ENCODE measurements at places on chromosomes 5 and 9.

DNA sequence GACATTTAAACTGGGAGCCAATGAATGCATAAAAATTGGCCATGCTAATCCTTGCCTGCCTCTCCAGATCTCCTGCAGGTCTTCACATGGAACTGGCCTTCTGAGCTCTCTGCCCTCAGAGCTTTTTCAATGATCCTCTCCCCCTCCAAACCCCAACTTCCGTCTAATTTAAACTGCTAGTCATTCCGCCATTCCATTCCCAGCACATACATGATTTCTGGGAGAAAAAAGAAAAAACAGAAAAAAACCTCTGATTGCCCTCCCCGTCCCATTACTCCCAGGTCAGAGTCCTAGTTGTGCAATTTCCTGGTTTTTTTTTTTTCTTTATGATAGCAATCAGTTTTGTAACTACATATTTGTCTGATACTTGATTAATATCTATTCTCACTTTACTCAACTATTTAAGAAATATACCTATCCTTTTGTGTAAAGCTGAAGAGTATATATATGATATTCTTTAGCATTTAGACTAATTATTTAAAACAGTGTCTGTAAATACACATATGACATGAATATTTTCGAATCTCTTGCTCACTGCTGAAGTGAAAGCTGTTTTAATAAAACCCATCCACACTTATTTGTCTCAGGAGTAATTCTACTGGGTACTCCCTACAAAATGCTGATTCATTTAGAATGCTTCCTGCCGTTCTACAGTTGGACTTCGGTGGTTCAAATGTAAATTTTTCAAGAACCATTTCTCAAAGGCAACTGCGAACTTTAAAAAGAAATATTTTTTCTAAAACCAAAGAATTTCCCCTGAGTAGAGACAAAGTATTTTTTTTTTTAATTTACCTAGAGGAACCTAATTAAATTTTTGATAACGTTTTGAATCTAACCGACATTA, 1.6 kb downstream of the HINT1 start:
- DNase-seq: no peak

- no peak for DNase-seq
These were observed 210.6 kb upstream of the ZNF608 start for GRCh38 chr5:124957063-124957462.

DNA sequence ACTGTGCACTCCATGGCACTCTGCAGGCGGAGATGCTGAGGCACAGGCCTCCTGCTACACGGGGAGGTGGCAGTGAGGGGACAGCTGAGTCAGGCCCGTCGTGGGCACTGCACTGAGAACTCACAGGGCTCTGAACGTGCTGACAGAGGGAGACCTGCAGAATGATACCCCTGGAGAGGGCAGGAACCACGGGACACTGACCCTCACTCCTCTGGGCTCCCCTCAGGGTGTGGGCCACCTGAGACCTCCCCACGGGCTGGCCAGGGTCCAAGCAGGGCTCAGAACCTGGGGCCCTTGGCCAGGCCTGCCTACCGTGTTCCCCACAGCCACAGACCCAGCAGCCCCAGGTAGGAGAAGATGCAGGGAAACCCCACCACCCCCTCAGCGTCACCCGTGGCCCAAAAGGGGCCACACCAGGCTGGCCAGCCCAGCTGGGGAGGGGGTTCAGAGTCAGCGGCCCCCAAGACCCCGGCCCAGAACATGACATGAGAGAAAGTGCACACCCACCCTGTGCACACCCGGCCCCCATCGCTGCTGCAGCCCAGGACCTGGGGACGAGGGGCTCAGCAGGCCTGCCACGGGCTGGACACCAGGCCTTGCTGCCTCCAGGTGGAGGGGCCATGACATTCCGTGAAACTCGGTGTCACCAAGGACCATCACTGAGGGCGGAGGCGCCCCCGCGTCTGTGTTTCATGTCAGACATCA, 30.9 kb downstream of the GLT6D1 start:
- DNase-seq: no peak

DNA sequence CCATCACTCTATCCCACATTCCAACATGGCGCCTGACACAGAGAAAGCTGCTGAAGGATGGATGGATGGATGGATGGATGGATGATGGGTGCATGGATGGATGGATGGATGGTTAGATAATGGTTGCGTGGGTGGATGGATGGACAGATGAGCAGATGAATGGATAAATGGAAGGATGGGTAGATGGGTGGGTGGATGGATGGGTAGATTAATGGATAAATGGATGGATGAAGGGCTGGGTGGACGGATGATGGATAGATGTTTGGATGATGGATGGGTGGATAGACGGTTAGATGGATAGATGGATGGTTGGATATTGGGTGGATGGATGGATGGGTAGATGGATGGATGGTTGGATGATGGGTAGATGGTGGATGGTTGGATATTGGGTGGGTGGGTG, 4.5 kb downstream of the LCN12 start:
- DNase-seq: no peak

DNA sequence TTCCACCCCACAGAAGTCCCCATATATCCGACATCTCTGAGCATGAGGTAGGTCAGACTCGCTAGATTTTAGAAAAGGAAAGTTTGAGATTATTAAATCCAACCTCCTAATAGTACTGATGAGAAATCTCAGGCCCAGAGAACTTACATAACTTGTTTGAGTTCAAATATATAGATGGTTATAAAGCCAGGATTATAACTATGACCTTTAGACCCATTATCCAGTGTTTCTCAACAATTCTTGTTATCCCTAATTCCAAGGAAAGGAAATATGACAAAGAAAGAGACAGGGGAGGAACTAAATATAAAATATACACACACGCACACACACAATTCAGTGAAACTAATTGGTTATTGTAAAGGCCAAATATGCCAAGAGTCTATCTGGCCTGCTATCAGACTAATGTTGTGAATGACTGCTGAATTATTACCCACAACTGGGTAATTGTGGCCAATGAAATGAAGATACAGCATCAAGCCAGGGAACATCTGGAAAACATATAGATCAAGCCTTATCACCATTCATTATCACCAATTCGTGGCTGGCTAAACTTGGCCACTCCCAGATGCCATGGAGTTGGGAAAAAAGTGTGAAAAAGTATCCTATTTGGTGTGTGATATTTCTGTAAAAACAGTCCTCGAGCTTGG, 248.4 kb downstream of the PRELID2 start:
- no peak for DNase-seq

- no peak for DNase-seq
These were observed 12.6 kb downstream of the CFAP77 start for GRCh38 chr9:132422574-132422973.

DNA sequence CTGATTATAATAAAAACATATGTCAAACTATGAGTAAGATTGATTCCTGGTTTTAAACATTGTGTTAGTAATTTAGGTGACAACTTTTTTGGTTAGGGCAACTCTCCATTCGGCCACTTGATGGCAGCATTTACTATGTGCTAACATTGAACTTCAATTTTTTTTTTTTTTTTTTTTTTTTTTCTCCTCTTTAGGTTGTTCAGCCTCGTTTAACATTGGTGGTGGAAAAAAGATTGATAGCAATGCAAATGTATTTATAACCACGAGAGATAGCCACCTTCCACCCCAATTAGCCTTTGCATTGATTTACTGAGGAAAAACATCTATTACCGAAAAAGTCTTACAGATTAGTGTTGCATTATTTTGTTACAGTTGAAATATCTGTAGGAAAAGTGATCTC, 159.1 kb downstream of the CSNK1G3 start:
- no peak for DNase-seq

GRCh38 chr5:66812291-66812690, 216.1 kb downstream of the MAST4 start:
- DNase-seq: no peak

DNA sequence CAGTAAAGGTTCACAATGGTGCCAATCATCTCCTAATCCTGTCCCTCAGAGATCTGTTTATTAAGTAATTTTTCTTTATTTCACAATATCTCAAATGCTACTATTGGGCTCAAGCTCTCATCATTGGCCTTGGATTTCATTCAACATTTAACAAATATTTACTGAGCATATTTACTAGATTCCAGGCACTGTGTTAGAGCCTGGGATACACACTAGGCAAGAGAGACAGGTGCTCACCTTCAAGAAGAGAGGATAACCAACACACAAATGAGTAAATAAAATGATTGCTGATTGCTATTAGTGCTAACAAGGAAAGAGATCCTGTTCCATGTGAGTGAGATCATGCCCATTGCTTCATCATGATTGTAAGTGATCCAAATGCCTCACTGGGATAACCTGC, 27.4 kb downstream of the PPP2R2B start:
- no peak for DNase-seq

- no peak for DNase-seq
These were observed 51.6 kb downstream of the DOCK8 start for GRCh38 chr9:266228-266627.

- no peak for DNase-seq
These were observed 26.3 kb upstream of the CRHBP start for GRCh38 chr5:76926329-76927105.

- DNase-seq: no peak
These were observed 38.9 kb downstream of the AGTPBP1 start for GRCh38 chr9:85702726-85703289.

DNA sequence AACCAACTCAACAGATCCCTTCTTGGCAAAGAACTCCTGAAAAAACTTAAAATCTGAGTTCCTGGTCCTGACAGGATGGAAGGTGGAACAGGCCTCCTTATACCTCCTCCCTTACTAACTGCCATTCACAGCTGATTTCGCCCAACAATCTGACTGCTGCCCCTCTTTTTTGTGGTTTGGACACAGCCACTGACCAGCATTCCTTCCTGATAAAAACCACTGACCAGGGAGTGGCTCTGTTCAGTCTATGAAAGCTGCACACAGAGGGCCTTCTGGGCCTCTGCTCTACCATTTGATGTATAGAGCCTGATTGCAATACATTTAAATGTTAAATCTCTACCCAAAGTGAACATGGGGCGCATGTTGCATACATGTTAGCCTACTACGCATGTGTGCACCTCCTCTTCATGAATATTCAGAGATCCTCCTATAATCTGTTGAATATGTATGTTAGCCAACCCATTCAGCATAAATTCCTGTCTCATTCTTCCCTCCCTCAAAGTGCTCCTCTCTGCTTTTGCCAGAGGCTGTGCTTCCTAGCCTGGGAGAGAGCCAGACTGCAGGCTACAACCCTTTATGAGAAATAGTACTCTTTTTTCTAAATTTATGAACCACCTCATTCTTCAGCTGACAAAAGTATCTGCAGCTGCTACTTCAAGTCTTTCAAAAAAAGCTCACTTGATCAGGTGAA, 93.7 kb upstream of the MRPS30 start:
- no peak for DNase-seq

GRCh38 chr9:546797-547223, 294.7 kb upstream of the DMRT1 start:
- DNase-seq: no peak

DNA sequence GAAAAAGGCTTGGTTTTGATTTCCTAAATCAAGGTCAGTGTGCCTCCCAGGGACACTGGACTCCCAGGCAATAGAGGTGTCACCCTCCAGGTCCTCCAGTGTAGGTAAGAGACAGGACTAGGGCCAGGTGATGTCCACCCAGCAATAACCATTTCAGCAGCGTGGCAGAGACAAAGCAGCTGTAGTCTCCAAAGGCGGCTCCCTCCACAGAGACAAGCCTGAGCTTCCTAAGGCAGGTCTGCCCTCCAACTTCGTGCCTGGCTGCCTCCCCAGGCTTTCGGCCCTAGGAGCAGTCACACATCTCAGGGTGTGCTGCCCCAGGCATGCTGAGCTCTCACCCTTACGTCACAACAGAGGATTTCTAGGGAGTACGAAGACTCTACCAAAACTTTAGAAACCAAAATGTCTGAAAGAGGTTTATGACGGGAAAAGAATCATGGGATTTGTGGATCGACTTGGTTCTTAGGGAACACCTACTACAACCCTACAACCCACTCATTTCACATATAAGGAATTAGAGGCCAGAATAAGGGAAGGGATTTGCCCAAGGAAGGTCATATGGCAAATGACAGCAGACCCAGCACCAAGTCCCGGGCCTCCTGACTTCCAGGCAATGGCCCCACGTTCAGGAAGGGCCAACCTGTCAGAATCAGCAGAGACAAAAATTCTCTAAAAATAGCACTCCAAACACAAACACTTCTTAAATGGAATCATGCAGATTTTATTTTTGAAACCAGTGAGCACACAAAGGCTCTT, 105.5 kb downstream of the KLHL3 start:
- no peak for DNase-seq

- peak; percentile 30 for DNase-seq
These were observed 22.2 kb upstream of the WWC1 start for GRCh38 chr5:168268949-168269936.

- DNase-seq: no peak
These were observed 36.3 kb downstream of the GOLM1 start for GRCh38 chr9:86062845-86063693.

DNA sequence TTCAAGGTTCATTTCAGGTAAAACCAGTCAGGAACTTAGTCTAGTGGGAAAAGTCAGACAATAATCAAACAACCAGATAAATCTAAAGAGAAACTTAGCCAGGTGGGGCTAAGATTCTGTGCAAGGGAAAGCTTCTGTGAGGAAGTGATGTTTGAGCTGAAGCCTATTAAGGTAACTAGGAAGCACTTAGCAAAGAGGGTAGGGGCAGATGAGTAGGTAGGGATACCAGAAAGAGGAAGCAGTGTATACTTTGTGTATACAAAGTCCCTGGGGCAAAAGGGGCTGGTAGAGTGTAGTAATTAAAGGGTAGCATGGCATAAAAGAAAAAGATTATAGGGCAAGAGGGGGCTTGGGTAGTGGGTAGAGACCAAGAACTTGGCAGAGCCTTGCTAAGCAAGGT, 3.6 kb upstream of the SPATA24 start:
- DNase-seq: no peak

GRCh38 chr5:180121826-180122413, 50.4 kb upstream of the RNF130 start:
- no peak for DNase-seq

DNA sequence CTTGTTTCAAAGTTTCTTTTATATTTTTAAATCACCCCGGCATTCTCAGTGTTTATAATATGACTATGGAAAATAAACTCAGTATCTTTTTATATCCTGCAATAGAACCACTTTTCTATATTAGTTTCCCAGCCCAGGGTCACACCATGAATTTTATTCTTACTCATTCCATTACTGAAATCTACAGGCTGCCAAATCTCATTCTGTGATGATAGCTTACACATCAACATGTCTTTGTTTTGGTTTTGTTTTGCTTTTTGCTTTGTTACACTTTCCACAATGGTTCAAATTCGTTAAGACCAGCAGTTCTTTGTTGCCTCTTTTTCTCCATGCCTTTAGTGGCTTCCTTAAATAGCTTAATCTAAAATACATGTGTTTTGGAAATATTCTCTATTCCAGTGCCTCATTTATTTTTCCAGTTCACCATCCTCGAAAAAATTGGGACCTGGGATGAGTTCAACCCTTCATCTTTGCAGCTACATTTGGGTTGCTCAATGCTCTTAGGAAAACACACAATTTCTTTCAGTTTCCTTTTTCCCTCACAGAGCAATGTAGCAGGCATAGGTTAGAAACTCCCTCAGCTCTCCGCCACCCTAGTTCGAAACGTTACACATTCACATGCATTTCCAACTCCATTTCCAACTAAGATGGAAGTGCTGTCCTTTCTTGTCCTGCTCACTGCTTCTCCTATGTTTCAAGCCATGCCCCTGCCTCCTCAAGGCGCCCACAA, 1146.3 kb downstream of the MAT2B start:
- DNase-seq: no peak

Data from HS-27A (cell line).